ENCODE measurements at places on chromosomes 12 and 14.

DNA sequence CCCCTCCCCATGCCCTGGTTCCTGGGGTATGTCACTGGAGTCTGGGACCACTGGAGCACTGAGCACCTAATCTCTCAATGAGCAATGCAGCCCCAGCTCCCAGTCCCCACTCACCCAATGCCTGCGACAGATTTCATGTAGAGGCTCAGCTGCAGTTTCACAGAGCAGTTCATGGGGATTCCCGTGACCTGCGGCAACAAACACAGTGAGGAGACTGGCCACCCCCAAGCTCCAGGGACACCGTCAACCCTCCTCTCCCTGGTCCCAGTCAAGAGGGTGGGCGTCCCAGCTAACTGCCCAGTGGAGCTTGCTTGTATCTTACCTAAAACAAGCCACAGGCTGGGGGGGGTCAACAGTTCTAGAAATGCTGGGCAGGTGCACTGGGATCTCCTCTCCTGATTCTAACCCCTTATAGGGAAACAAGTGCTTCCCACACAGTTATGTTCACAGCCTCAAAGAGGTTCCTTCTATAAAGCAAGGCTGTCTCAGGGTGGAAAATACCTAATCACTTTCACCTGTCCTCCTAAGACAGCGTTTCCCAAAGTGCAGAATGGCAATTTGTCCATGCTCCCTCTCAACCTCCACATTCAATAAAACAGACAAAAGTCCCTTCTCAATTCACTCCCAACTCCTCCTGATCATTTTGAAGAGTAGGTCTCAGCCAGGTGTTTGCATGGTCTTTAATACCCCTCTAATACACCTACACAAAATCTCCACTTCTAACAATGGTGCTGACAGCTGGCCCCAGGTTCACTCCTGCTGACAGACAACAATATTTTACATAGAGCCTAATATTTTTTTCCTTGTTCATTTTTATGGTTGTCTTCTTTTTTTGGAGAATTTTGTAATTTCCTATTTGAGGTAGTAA, 68.3 kb downstream of the SCARB1 start:
- DNase-seq = no peak

GRCh38 chr12:78155546-78155945, 324.9 kb downstream of the NAV3 start:
- no peak for DNase-seq

GRCh38 chr12:51669996-51670395, 79.0 kb downstream of the SCN8A start:
- DNase-seq = no peak

DNA sequence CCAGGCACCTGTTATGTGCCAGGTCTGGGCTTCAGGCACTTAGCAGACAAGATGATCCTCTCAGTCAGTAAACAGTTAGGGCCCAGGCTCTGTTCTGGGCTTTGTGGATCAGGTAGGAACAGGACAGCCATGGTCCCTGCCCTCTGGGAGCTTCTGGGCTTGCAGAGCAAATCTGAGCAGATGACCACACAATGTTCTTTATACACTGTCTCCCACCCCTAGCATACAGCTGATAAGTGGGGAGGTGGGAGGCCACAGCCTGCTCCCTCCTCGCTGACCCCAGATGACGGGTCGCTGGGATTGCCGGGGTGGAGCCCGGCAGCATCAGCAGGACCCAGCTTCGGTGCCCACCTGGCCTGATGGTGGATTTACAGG, 53.1 kb upstream of the RIN3 start:
- no peak for DNase-seq

DNA sequence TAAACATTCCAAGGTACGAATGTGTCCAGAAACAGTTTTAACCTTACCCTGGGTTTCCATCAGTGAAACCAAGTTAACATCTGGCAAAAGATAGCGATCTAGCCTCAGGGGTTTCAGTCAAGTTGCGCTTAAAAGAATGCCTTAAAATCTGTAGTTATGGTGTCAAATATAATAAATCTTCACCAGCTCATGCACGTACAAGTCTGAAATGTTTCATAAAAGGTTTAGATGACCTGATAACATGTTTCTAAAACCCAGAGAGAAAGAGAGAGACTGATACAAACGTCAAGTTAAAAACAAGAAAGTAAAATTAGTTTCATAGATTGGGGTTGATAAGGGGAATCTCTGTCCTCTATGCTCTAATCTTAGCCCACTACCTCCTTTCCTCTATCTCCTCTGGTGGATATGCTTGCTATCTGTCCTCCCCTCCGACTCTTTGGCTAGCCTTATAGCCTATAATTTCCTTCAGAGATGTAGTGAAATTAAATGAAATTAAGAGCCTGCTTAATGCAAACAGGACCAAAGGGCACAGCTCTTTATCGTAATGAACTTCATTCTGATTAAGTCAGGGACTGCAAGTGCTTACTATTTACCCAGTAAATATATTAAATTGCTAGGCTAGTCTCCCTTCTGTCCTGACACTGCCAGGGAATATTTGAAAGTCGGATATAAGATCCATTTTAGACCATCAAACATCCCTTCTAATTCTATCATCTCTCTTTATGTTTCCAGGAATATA, 18.4 kb upstream of the FOS start:
- DNase-seq = no peak

DNA sequence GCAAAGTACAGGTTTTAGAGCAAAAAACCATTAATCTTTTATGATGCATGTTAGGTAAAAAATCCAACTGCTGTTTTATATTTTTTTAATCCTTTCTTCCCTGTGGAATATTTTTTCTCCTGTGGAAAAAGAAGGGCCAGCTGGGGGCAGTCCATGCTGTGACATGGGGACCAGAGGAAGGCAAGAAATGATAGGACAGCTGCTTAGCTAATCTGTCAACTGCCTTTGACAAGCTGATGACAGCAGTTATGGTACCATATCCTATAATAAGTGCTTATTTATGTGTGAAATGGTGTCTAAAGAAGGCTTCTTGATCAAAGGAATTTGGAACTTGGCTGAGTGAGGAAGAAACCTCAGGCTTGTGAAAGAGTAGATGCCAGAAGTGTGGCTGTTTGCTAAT, 452.4 kb upstream of the NOVA1 start:
- no peak for DNase-seq

- DNase-seq = no peak
These were observed 201.5 kb downstream of the RBM19 start for GRCh38 chr12:113764661-113765060.

DNA sequence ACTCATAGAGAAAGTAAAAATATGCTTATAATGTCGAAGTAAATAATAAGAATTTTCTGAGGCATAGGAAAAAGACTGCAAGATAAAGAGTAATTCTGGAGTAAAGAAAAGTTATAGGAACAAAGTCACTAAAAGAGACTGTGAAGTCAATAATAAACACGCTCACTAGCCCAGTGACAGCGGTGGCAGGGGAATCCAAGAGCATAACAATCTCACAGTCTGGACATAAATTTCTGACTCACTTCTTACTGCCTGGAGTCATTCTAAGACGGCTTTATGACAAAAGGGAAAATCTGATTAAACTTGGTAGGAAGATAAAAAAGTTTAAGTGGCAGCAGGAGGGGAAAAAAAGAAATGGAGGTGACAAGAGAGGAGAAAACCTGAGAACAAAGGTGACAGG, 56.4 kb upstream of the GRIP1 start:
- no peak for DNase-seq

GRCh38 chr14:90544971-90545370, 148.1 kb downstream of the CALM1 start:
- no peak for DNase-seq

GRCh38 chr12:131872154-131873051, 22.0 kb upstream of the ULK1 start:
- DNase-seq = no peak

All from stimulated activated CD8-positive, alpha-beta memory T cell treated with anti-CD3 and anti-CD28 coated beads, Interleukin-4, amount 100 ng/mL, for 24 hours (primary cell).